Heart left ventricle (tissue), 16 donors: ENCODE measurements at places on chromosomes 3 and 15. TPM values are rescaled to one million over a fixed set of nuclear protein-coding genes. Genes with fewer than 3 reads are reported as not detected.

The HRG gene
- not detected for total RNA-seq

DNA sequence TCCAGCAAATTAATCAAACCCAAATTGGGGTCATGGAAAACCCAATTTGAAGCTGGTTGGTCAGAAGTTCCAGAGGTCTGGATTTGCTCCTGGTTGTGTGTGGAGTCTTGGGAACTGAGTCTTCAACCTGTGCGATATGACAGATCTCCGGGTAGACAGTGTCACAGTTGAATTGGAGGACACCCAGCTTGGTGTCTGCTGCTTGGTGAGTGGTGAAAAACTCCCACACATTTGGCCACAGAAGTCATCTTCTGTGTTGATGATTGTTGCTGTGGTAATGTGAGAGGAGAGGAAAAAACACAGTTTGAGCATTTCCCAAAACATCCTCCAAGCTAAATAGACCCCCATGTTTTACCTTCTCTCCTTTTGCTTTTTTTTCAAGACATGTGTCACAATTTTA lies 218.1 kb downstream of the TP63 start:
- no peak for DNase-seq

DNA sequence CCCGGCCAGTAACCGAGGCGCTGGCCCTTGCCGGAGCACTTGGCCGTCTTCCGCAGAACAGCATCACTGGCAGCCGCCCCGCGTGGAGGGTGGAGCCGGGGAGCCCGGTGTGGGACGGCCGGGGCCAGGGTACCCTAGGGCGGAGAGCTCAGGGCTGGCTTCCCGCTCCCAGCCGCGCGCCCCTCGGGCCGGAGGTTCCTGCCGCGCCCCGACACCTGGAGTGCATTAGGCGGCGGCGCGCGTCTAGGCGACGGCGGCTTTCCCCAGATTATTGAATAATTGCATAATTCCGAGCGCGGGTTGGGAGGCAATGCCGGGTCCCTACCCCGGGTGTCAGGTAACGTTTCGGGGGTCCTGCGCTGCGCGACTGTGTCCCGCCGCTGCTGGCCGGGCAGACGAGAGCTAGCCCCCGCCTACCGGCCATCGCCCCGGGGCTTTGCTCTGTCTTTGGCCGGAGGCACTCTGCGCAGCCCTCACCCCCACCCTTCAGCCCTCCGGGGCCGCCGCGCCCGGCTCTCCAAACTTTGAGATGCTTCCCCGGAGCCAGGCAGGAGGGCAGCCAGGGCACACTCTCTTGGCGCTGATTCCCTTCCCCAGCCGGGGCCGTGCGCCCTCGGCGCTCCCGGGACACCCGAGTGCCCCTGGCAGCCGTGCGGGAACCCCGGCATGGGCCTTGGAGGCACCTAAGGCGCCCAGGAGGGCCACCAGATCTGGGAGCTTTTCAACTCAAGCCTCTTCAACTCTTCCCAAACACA lies 749 bp downstream of the ITGA11 start:
- peak; percentile 65 for DNase-seq

DNA sequence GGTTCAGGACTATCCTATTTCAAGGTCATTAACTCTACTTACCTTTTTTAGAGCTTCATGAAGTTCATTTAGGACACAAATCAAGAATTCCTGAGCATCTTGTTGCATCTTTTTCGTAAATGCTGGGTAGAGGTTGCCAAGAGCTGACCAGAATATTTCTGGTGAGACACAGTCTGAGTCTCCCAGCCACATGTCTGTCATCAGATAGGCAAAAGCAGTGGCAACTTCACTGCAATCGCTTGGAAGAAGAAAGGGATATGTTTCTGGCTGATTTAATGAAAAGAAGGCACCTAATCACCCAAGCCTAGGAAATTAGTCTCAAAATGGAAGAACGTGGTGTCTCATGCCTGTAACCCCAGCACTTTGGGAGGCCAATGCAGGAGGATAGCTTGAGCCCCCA lies 2.9 kb downstream of the USP50 start:
- no peak for DNase-seq

The GPR15 gene
- not detected for total RNA-seq

- no peak for DNase-seq
Observed at GRCh38 chr3:156059950-156060501, 60.4 kb upstream of the KCNAB1 start.

The GLCE gene
- total RNA-seq, result 9.6 TPM

The MAPK6 gene
- total RNA-seq, result 21.2 TPM

DNA sequence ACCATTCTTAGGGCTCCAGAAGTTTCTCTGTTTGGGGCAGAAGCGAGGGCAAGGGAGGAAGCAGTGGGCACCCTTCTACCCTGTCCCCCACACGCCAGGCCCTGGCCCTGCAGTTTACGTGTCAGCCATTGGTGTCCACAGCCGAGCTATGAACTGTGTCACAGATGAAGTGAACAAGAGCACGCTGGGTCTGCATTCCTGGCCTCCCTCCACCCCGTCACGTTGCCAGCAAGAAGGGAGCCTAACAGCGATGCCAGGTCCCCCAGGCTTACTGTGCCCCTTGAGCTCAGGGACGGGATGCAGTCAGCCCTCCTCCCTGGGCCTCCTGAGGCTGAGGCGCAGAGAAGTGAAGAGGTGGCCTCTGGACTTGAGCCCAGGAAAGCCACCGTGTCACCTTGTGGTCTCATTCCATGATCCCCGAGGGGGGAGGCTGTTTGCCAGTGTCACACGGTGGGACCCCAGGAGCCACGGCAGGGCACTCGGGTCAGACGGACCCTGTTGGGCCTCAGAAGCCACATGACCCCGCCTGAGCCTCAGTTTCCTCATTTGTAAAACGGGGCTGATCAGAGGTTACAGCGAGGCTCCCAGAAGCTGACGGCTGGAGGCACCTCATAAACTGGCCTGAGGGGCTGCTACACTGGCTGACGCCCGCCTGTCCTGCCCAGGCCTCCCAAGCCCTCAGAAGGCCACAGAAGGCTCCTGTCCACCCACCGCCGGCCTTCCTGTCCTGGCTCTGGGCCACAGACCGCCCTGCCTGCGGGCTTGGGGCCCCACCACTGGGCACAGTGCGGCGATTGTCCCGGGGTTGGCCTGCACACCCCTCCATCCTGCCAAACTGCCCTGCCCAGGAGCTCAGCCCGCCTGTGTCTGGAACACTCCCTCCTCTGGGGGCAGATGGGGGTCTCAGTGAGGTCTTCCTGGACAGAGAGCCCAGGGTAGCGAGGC lies 18.6 kb downstream of the IQSEC1 start:
- no peak for DNase-seq
